ENCODE measurements at places on chromosomes 2 and 18. TPM values are rescaled to one million over a fixed set of nuclear protein-coding genes. Genes with fewer than 3 reads are reported as not detected.

GRCh38 chr2:71045151-71045550 is 23.3 kb upstream of the NAGK start:
- no peaks in the 10 kb centered on the region for H3K27me3 ChIP-seq
- H3K27ac ChIP-seq = no peak overlapping the region
- H3K4me1 ChIP-seq = no peaks in the 10 kb centered on the region
- no peak for DNase-seq
- H3K4me3 ChIP-seq = no peak overlapping the region
- no peaks in the 10 kb centered on the region for H3K36me3 ChIP-seq

DNA sequence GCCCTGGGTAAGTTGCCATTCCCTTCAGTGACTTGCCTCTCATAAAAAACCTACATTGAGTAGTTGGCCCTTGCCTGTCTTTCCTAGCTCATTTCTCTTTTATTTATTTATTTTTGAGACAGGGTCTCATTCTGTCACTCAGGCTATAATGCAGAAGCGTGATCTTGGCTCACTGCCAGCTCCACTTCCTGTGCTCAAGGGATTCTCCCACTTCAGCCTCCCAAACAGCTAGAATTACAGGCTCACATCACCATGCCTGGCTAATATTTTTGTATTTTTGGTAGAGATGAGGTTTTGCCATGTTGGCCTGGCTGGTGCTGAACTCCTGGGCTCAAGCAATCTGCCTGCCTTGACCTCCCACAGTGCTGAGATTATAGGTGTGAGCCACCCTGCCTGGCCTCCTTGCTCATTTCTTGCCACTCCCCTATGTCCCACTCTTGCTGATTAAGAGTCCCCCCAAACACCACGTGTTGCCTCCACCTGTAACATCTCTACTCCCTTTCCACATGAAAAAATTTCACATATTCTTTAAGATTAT is 12.6 kb downstream of the EVA1A start:
- H3K4me1 ChIP-seq = no peaks in the 10 kb centered on the region
- H3K36me3 ChIP-seq = no peaks in the 10 kb centered on the region
- no peaks in the 10 kb centered on the region for H3K27me3 ChIP-seq
- DNase-seq = no peak

GRCh38 chr2:133345638-133346037 is 222.6 kb downstream of the NCKAP5 start:
- H3K27me3 ChIP-seq = peaks cover 3% of the 10 kb centered on the region
- no peak overlapping the region for H3K27ac ChIP-seq
- H3K4me1 ChIP-seq = no peaks in the 10 kb centered on the region
- H3K4me3 ChIP-seq = no peak overlapping the region
- H3K36me3 ChIP-seq = no peaks in the 10 kb centered on the region

DNA sequence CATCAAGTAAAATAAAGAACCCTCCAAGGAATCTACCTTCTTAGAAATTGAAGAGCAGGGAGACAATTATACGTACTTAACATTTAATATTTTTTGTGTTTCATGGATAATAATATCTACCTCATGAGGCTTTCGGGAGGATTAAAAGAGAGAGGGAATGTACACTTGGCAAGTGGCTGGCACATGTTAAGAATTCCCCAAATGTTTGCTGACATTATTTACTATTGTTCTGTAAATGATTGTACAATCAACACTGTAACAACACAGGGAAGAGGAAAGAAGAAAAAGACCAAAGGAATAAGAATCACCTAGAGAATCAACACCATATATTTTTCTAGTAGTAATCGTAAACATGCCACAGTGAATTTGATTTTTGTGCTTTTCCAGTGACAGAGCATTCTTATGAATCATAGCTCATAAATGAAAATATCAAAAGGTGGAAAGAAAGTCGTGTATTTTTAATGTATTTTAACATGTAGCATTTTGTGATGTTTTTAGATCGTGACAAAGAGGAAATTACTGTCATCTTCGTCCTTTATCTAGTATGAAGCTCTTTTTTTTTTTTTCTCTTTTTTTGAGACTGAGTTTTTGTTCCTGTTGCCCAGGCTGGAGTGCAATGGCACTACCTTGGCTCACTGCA is 67.3 kb downstream of the B3GNT2 start:
- DNase-seq = no peak
- H3K4me3 ChIP-seq = no peak overlapping the region
- no peaks in the 10 kb centered on the region for H3K4me1 ChIP-seq
- no peaks in the 10 kb centered on the region for H3K36me3 ChIP-seq
- H3K27me3 ChIP-seq = no peaks in the 10 kb centered on the region
- H3K27ac ChIP-seq = no peak overlapping the region

- H3K4me3 ChIP-seq = no peak overlapping the region
- no peak overlapping the region for H3K27ac ChIP-seq
- no peaks in the 10 kb centered on the region for H3K27me3 ChIP-seq
Measured at GRCh38 chr2:129710670-129711495, 268.6 kb upstream of the RAB6C start.

- H3K4me3 ChIP-seq = no peak overlapping the region
- DNase-seq = no peak
- H3K36me3 ChIP-seq = no peaks in the 10 kb centered on the region
- no peaks in the 10 kb centered on the region for H3K4me1 ChIP-seq
- H3K27me3 ChIP-seq = no peaks in the 10 kb centered on the region
Measured at GRCh38 chr18:33062834-33063364, 290.1 kb upstream of the KLHL14 start.

GRCh38 chr18:35164133-35164532 is 76.7 kb upstream of the ZNF397 start:
- no peaks in the 10 kb centered on the region for H3K36me3 ChIP-seq
- no peaks in the 10 kb centered on the region for H3K27me3 ChIP-seq
- H3K4me3 ChIP-seq = no peak overlapping the region
- no peak overlapping the region for H3K27ac ChIP-seq

- no peak overlapping the region for H3K27ac ChIP-seq
- H3K27me3 ChIP-seq = no peaks in the 10 kb centered on the region
- H3K4me3 ChIP-seq = no peak overlapping the region
- H3K4me1 ChIP-seq = no peaks in the 10 kb centered on the region
Measured at GRCh38 chr2:53751728-53752127, 15.9 kb upstream of the CHAC2 start.

The DSC2 gene
- total RNA-seq = 3.8 TPM

The FOXD4L1 gene
- 0.16 TPM for total RNA-seq

The LIMS4 gene
- 22.4 TPM for total RNA-seq

The KIF5C gene
- total RNA-seq = 3.4 TPM

The LPIN1 gene
- total RNA-seq = 32.8 TPM

The POMC gene
- 1.4 TPM for total RNA-seq

All from aorta (tissue), 5 donors.